ENCODE measurements at places on chromosomes 11 and 22.

DNA sequence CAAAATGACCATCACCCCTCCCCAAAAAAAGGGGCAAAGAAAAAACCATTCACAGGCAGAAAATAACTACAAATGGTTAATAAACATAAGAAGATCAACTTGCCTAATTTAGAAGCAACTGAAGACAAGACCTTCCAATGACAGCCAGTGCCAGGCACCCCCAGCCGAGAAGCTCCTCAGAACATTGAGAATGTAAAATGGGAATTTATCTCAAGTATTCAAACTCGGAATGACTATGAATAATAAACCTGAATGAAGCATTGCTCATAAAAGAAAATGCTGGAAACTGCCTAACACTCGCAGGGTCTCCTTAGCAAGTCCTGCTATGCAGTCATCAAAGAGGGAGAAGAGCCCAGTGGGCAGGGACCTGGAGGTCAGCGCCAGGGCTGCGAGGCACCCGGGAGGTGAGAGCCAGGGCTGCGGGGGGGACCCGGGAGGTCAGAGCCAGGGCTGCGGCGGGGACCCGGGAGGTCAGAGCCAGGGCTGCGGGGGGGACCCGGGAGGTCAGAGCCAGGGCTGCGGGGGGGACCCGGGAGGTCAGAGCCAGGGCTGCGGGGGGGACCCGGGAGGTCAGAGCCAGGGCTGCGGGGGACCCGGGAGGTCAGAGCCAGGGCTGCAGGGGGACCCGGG, 23.2 kb upstream of the MOB2 start:
- no peak for DNase-seq

GRCh38 chr11:86255896-86256295, 11.3 kb downstream of the EED start:
- DNase-seq = no peak

DNA sequence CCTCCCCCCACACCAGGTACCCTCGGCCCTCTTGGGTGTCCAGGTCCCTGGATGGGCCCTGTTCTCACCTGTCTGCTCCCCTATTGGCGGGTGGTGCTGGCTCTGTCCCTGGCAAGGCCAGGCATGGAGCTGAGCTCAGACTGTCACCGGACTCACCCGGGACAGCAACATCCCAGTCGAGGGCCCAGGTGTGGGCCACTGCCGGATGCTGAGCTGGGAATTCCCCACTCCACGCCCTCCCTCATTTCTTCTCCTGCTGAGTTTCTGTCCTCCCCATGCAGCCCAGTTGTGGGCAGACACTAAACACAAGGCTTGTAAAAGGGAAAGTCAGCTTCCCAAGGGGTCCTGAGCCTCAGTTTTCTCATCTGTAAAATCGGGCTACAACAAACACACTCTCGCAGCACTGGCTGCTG, 2.0 kb upstream of the AP5B1 start:
- no peak for DNase-seq

DNA sequence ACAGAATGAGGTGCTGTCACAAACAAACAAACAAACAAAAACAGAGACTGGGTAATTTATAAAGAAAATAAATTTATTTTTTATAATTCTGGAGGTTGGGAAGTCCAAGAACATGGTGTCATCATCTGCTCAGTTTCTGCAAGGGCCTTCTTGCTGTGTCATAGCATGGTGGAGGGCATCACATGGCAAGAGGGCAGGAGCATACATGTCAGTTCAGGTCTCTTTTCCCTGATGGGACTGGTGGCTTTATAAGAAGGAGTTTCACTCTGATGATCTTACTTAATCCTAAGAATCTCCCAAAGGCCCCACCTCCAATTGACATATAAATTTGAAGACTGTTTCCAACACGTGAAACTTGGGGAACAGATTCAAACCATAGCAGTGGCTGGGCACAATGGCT, 135.7 kb downstream of the NECTIN1 start:
- no peak for DNase-seq

DNA sequence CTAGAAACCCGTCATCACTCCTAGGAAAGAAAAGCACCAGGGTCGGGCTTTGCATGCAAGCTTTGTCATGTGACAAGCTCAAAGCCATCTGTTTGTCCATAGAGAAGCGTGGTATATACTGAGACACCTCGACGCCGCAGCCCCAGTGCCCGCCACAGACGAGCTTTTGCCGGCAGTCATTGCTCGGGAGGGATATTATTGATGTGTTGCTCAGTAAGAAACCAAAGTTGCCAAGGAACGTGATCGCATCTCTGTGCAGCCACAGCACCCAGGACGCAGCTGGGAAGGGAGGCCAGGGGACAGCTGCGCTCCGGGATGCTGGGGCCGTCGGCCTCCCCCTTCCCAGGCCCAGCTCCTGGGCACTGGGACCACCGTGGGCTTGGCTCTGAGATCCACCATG, 89.5 kb upstream of the KCNQ1OT1 start:
- peak; percentile 7 for DNase-seq

DNA sequence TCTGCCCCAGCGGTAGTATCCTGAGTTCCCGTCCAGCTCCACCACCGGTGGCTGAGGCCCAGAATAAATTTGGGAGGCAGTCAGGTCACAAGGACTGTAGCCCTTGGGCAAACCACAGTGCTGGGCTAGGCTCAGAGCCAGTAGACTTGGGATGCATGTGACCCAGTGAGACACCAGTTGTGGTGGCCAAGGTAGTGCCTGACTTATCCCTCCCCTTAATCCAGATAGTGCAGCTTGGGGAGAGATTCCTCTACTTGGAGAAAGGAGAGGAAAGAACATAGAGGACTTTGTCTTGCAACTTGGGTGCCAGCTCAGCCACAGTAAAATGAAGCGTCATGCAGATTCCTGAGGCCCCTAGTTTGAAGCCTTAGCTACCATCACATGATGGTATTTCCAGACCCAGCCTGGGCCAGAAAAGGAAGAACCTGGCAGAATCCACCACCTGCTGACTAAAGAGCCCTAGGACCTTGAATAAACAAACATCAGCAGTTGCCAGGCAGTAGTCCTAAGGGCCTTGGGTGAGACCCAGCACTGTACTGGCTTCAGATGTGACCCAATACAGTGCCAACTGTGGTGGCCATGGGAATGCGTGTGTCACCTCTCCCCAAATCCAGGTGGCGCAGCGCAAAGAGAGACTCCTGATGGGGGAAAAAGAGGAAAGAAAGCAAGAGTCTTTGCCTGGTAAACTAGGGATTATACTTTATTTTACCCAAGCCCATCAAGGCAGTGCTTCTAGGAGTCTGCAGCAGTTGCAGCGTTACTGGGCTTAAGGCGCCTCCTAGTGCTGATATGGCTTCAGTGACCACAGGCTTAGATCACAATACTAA, 17.0 kb upstream of the DDX10 start:
- peak; percentile 59 for DNase-seq

DNA sequence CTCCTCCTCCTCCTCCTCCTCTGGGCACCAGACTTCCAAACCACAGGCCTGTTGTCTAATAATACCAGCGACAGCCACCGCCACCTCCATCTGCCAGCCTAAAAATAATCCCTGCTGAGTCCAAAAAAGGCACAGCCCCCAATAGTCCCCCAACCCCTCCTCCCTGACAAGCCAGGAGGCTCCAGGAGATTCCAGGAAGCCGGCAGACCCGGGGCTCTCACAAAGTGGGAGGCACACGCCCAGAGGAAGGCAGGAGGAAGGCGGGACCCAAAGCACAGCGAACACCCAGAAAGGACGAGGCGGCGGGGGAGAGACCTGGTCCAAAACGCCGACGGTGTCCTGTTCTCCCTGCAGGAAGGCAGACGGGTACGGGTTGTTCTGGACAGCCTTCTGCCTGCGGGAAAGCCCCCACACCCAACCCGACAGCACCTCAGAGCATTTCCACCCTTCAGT, 5.9 kb downstream of the IGSF9B start:
- DNase-seq = no peak

- no peak for DNase-seq
These were observed 8.8 kb upstream of the CAPN5 start for GRCh38 chr11:77057938-77058474.

DNA sequence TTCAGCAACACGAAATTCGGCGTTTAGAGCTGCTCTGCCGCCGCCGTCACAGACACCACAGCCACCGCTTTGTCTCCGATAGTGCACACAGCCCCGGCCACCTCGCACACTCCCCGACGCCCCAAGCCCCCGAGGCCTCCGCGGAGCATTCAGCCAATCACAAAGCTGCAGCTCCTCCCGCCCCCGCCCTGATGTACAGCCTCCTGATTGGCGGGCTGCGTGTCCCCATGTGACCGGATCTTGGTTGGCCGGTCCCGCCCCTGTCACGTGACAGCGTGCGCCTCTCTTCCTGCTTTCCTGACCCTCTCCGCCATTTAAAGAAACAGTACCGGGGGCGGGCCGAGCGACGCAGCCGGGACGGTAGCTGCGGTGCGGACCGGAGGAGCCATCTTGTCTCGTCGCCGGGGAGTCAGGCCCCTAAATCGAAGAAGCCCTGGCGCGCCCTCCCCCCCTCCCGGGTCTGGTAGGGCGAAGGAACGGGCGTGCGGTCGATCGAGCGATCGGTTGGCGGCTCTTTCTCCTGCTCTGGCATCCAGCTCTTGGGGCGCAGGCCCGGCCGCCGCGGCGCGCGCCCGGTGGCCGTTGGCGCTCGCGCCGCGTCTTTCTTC, at the start of gene TUG1:
TSS of gene TUG1 (plus strand) at position 342 of the 608 bp plus-strand sequence.
- DNase-seq = peak; percentile 96

DNA sequence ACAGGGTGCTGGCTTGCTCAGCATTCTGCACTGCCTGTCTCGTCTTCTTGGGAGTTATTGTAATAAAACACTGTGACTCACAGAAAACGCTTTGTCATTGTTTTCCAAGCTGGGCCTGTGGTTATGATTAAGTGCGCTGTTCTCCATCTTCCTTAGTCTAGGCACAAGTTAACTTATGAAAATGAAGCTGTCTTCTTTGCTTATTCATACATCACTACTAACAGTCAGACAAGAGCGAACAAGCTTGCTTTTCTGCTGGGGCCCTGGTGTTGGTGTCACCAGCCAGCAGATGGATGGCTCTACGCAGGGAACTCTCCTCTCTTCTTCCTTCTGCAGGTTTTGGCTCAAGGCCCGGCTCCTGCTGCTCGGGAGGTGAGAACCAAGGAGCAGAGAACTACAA, 380.1 kb upstream of the SYN3 start:
- no peak for DNase-seq

DNA sequence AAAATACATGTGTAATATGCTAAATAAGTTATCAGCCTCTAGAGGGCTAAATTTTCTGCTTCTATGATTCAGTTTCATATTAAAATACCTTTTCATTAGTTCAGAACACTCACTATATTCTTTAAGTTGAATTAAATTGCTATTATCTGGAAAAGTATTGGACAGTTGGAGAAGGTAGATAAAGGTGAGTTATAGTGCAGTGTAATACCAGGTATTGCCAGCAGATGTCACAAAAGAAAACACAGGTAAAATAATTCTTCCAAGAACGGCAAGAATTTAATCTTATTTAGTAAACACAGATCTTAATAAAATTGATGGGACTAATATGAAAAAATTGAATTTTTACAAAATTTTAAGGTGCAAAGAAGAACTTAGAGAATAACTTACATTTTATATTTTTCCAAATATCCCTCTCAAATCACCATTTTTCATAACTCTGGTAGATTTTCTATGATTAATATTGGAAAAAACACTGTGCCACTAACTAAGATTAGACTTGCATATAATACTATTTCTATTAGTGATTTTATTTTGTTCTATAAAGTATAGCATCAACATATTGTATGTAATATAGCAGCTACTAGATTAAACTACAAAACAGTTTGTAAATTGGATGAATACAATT, 1.7 kb upstream of the LRRC4C start:
- no peak for DNase-seq

- no peak for DNase-seq
These were observed 23.2 kb downstream of the RTN4RL2 start for GRCh38 chr11:57483562-57483918.

GRCh38 chr11:94196363-94196762, 67.7 kb downstream of the PANX1 start:
- no peak for DNase-seq

- DNase-seq = peak; percentile 59
These were observed 93.6 kb upstream of the CD44 start for GRCh38 chr11:35045236-35045820.

GRCh38 chr11:2537010-2537705, 92.3 kb downstream of the KCNQ1 start:
- no peak for DNase-seq

- DNase-seq = no peak
These were observed 35.1 kb upstream of the MICAL2 start for GRCh38 chr11:12075291-12075690.

- no peak for DNase-seq
These were observed 104.9 kb downstream of the KCNC1 start for GRCh38 chr11:17839450-17839849.

- peak; percentile 77 for DNase-seq
These were observed 10.3 kb upstream of the IGSF9B start for GRCh38 chr11:133966921-133967598.

DNA sequence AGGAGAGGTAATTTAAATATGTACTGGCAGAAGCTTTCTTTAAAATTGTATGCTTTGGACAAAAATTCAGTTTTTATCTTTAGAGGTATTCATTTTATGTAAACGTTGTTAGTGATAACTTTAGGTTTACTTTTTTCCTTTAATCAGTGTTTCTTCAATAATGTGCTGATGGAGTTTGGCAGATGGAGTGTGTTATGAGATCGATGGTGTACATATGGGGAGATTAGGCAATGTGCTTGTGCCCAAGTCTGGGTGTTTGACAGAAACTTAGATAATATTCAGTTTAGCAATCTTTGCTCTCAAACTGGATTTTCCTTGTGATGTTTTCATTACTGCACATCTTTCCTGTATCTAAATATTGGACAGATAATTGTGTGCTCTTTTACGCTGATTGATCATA, 425.4 kb downstream of the JRKL start:
- DNase-seq = no peak

DNA sequence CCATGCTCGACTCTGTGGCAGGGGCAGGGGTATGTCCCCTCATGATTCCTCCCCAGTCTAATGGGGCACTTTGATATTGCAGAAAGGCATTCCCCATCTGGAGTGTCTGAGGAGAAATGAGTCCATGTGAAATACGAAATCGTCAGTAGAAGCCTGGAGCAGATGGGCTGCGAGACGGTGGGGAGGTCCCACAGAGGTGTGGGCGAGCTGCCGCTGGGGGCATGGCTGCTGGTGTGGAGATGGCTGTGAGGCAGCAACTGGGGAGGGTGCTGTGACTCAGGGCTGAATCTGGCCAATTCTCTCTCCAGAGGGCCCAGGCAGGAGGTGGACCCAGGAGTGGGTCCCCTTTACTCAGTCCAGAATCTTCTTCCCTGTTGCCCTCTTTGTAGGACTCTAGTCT, 11.2 kb downstream of the KCTD21 start:
- DNase-seq = no peak

- no peak for DNase-seq
These were observed 7.8 kb downstream of the STK33 start for GRCh38 chr11:8586184-8586583.

DNA sequence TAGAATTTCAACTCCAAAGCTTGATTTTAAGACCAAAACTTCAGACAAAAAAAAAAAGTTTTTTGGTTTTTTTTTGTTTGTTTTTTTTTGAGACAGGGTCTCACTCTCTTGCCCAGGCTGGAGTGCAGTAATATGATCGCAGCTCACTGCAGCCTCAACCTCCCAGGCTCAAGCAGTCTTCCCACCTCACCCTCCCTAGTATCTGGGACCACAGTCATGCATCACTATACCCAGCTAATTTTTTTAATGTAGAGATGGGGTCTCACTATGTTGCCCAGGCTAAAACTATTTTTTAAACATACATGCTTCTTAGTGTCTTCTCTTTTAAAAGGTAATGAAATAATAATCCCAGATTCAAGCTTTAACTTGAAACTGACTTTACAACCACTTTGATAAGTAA, 35.4 kb upstream of the GRK2 start:
- DNase-seq = no peak

Measured in activated CD8-positive, alpha-beta memory T cell treated with anti-CD3 and anti-CD28 coated beads, Interleukin-2, amount 50 U/mL, for 4 hours (primary cell).